ENCODE measurements at places on chromosomes 13 and 19. TPM values are rescaled to one million over a fixed set of nuclear protein-coding genes. Genes with fewer than 3 reads are reported as not detected.
A peak's percentile ranks its signal among the peaks of the same experiment; 100 is the strongest.

- H3K27ac ChIP-seq: no peak overlapping the region
- no peaks in the 10 kb centered on the region for H3K4me1 ChIP-seq
- H3K4me3 ChIP-seq: no peak overlapping the region
- peaks cover 18% of the 10 kb centered on the region for H3K36me3 ChIP-seq
- no peak for DNase-seq
- no peaks in the 10 kb centered on the region for H3K27me3 ChIP-seq
Observed at GRCh38 chr19:14165990-14166830, 29.8 kb upstream of the ASF1B start.

- H3K36me3 ChIP-seq: peaks cover 7% of the 10 kb centered on the region
- H3K4me3 ChIP-seq: peak overlapping the region; percentile 31
- DNase-seq: no peak
- no peaks in the 10 kb centered on the region for H3K27me3 ChIP-seq
Observed at GRCh38 chr13:86839221-86839620, 832.0 kb upstream of the SLITRK5 start.

DNA sequence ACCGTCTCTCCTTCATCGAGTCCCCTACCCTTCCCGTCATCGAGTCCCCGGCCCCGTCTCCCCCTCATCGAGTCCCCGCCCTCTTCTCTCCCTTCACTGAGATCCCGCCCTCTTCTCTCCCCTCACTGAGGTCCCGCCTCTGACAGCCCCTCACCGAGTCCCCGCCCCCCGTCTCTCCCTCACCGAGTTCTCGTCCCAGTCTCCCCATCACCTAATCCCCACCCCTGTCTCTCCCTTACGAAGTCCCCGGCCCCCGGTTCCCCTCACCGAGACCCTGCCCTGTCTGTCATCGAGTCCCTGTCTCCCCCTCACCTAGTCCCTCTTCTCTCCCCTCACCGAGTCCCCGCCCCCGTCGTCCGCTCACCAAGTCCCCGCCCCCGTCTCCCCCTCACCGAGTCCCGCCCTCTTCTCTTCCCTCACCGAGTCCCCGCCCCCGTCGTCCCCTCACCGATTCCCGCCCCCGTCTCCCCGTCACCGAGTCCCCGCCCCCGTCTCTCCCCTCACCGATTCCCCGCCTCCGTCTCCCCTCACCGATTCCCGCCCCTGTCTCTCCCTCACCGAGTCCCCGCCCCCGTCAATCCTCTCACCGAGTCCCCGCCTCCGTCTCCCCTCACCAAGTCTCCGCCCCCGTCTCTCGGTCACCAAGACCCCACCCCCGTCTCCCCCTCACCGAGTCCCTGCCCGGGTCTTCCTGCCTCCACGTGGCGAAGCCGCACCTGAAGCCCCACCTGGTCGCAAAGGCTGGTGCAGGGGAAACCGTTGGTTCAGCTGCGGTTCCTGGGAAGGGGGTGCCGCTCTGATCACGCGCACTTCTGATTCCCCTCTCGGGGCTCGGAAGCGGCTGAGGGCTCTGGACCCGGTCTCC, 23.9 kb upstream of the ZNF846 start:
- H3K4me3 ChIP-seq: peak overlapping the region; percentile 76
- no peaks in the 10 kb centered on the region for H3K36me3 ChIP-seq
- H3K27ac ChIP-seq: peak overlapping the region; percentile 92
- no peaks in the 10 kb centered on the region for H3K27me3 ChIP-seq
- DNase-seq: peak; percentile 88
- peaks cover 22% of the 10 kb centered on the region for H3K4me1 ChIP-seq

DNA sequence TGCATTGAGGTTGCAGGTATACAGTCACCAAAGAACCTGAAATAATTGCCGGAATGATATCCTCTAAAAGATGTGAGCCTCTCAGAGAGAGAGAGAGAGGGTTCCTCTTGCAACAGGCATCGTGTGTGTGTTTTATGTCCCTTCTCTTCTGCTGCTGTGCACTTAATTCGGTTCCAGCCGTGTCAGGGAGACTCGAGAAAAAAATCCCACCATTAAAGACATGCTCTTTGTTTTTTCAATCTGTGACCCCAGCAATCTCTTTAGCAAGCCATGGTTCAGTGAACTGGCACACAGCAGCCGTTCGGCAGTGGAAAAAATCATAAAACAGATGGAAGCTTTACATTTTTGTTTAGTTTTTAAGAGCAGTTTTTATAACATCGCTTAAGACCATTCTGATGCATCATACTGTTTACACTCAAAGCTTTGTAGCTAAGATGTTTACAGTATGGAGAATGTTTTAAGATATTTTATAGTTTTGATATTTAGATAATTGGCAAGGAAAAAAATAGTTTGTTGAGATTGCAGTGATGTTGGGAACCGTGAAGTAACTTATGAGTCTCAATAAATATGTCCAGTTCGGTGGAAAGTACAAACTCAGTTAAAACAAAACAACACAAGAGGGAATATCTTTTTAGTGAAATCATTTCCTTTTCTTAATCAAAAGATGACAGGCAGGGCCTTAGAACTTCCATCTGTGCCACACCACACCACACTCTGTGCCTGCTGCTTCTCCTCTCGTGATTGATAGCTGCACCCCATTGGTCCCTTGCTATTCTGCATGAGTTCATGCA, 31.2 kb upstream of the ZNF536 start:
- H3K4me3 ChIP-seq: no peak overlapping the region
- H3K36me3 ChIP-seq: no peaks in the 10 kb centered on the region
- H3K27ac ChIP-seq: no peak overlapping the region
- no peaks in the 10 kb centered on the region for H3K4me1 ChIP-seq
- no peaks in the 10 kb centered on the region for H3K27me3 ChIP-seq

NUFIP1 gene
- 8.8 TPM for total RNA-seq
